ENCODE measurements at places on chromosomes 3 and 15. TPM values are rescaled to one million over a fixed set of nuclear protein-coding genes. Genes with fewer than 3 reads are reported as not detected.

PATL2 gene
- 0.18 TPM for polyA plus RNA-seq

GRCh38 chr15:57797110-57797509 lies 90.6 kb downstream of the POLR2M start:
- H3K27ac ChIP-seq, result no peak overlapping the region
- no peaks in the 10 kb centered on the region for H3K4me1 ChIP-seq
- H3K36me3 ChIP-seq, result no peaks in the 10 kb centered on the region
- H3K4me3 ChIP-seq, result no peak overlapping the region
- DNase-seq, result no peak

DNA sequence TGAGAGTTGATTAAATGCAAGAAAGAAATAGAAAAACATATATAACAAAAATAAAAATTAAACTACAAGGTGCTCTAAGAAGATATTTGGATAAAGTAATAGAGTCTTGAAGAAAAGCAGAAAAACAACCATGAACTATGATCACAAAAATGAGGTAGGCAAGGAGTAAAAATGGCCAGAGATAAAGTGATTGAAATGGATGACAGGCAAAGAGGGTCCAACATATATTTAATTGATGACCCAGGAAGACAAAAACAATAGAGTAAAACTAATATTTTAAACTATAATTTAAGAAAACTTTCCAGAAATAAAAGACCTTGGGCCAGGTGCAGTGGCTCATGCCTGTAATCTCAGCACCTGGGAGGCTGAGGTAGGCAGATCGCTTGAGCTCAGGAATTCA lies 22.1 kb upstream of the WDR49 start:
- H3K27ac ChIP-seq, result no peak overlapping the region
- H3K36me3 ChIP-seq, result no peaks in the 10 kb centered on the region
- H3K4me1 ChIP-seq, result peaks cover 17% of the 10 kb centered on the region
- DNase-seq, result no peak
- no peaks in the 10 kb centered on the region for H3K27me3 ChIP-seq

DNA sequence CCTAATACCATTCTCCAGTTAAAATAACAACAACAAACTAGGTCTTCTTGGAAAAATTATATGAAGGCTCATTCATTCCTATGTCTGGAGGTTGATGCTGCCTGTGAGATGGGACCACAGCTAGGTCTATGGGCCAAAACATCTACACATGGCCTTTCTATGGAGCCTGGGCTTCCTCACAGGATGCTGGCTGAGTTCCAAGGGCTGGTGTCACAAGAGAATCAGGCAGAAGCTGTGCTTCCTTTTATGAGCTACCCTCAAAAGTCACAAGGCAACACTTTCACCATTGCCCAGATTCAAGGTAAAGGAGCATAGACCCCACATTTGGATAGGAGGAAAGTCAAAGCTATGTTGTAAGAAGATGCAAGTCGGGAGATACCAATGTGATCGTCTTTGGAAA lies 4.6 kb upstream of the RTP2 start:
- H3K27ac ChIP-seq, result no peak overlapping the region
- no peak for DNase-seq
- no peak overlapping the region for H3K4me3 ChIP-seq

GRCh38 chr3:66744521-66744920 lies 243.7 kb upstream of the LRIG1 start:
- no peak overlapping the region for H3K4me3 ChIP-seq
- H3K27ac ChIP-seq, result no peak overlapping the region
- DNase-seq, result no peak

DNA sequence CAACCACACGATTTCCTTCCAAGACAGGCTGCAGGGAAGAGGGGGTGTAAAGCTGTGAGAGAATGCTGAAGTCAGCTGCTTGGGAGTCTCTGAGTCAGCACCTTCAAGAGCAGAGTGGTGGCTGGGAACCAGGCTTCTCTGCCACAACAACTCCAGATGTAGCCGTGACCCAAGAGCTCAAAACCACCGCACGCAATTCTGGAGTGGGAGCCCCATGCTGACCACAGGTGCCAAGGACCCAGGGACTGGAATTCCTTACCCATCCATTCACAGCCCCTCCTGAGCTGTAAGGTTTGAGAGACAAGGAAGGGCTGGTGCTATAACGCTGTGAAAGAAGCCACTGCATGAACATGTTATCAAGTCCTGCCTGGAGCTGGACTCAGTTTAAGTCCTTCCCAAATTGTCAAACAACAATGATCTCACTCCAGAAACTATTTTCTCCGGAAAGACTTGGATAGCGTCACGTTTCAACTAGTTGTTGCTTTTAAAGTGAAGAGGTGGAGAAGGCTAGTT lies 61.4 kb downstream of the UMPS start:
- H3K4me1 ChIP-seq, result peaks cover 6% of the 10 kb centered on the region
- no peak overlapping the region for H3K4me3 ChIP-seq
- peaks cover 4% of the 10 kb centered on the region for H3K36me3 ChIP-seq
- H3K27ac ChIP-seq, result no peak overlapping the region
- DNase-seq, result no peak
- no peaks in the 10 kb centered on the region for H3K27me3 ChIP-seq

DNA sequence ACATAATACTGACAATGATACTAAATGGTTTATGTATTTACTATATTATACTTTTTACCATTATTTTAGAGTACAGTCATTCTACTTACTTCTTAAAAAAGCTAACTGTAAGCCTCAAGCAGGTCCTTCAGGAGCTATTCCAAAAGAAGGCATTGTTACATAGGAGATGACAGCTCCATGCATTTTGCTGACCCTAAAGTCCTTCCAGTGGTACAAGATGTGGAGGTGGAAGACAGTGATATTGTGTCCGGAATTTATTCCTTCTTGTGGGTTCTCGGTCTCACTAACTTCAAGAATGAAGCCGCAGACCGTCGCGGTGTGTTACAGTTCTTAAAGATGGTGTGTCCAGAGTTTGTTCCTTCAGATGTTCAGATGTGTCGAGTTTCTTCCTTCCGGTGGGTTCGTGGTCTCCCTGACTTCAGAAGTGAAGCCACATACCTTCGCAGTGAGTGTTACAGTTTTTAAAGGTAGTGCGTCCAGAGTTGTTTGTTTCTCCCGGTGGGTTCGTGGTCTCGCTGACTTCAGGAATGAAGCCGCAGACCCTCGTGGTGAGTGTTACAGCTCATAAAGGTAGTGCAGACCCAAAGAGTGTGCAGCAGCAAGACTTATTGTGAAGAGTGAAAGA lies 20.9 kb downstream of the AVEN start:
- no peaks in the 10 kb centered on the region for H3K4me1 ChIP-seq
- DNase-seq, result no peak
- no peaks in the 10 kb centered on the region for H3K36me3 ChIP-seq
- H3K27ac ChIP-seq, result no peak overlapping the region

MUC20 gene
- polyA plus RNA-seq, result 0.18 TPM

TMF1 gene
- polyA plus RNA-seq, result 2.5 TPM

CCR9 gene
- polyA plus RNA-seq, result not detected

GRCh38 chr3:119236756-119237155 lies 3.9 kb downstream of the B4GALT4 start:
- peaks cover 13% of the 10 kb centered on the region for H3K4me1 ChIP-seq
- H3K27ac ChIP-seq, result no peak overlapping the region
- no peak overlapping the region for H3K4me3 ChIP-seq
- DNase-seq, result no peak

DNA sequence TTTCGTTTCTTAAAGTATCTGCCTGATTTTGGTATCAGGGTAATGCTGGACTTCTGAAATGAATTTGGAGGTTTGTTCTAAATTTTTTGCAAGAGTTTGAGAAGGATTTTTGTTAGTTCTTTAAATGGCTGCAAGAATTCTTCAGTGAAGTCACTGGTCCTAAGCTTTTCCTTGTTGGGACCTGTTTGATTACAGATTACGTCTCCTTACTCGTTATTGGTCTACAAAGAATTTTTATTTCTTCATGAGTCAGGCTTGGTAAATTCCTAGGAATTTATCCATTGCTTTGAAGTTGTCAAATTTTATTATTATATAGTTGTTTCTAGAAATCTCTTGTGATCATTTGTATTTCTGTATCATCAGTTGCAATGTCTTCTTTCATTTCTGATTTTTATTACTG lies 196.0 kb downstream of the DPH6 start:
- no peaks in the 10 kb centered on the region for H3K4me1 ChIP-seq
- no peak for DNase-seq
- H3K27me3 ChIP-seq, result no peaks in the 10 kb centered on the region
- no peak overlapping the region for H3K4me3 ChIP-seq
- H3K36me3 ChIP-seq, result no peaks in the 10 kb centered on the region

DNA sequence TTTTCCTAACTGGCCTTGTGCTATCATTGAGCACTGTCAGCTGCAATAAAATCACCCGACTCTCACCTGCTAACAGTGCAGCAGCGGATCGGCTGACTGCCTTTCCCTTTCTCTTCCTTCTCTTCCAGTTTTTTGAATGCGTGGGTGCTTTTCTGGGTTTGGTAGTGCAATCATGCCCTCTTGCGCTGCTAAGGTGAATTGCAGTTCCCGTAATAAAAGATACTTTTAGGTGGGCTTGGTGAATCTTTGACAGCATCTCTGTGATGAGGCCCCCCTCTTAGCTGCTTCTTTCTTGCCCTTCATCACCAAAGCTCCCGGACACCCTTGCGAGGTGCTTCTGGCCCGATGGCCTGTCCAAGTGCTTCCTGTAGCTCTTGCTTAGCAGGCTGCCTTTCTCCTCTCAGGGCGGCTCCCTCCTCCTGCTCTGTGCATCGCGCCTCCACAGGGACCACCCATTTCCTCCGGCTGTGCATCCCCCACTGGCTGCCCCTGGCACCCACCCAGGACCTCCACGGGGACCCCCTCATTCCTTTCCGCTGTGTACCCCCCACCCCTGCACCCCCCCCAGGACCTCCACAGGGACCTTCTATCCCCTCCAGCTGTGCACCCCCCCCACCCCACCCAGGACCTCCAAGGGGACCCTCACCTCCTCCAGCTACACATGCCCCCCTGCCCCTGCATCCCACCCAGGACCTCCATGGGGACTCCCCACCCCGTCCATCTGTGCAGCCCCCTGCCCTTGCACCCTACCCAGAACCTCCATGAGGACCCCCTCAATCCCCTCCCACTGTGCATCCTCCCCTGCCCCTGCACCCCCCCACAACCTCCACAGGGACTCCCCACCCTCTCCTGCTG lies 50.8 kb upstream of the RPL32 start:
- H3K4me3 ChIP-seq, result no peak overlapping the region
- H3K36me3 ChIP-seq, result no peaks in the 10 kb centered on the region

DNA sequence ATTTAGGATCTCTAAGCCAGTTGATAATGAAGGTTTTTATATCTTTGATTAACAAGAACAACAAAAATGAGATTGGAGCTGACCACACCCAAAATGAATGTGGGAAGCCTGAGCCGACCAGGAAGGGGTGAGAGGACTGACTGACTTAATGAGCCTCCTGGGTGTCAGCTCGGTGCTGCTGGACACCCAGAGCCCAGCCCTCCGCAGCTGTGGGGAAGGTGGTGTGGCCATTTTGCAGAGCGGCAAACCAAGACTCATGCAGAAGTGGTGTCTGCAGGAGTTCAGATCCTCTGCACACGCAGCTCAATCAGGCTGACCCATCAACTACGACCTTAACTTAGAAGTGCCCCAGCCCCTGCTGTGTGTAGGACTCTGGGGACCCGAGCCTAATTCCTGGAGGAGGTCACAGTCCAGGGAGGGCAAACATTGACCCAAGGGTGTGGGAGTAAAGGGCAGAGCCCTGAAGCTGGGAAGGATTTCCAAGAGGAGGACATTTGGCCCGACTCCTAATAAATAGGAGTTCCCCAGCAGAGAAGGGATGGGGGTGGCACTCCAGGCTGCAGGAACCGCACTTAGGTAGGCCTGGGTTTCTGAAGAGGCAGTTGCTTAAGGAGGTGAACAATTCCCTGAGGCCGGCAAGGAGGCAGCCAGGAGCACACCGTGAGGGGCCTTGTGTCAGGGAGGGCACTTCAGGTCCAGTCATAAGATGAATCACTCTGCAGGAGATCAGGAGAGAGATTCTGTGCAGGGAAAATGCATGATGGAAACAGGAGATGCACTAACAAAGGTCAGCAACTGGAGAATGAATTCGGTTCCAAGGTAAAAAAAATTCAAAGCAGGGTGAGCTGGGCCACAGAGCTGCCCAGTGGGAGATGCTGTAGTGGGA lies 197.1 kb upstream of the TPM1 start:
- H3K27ac ChIP-seq, result peak overlapping the region; percentile 19
- DNase-seq, result no peak
- H3K36me3 ChIP-seq, result no peaks in the 10 kb centered on the region
- H3K4me1 ChIP-seq, result peaks cover 32% of the 10 kb centered on the region
- no peaks in the 10 kb centered on the region for H3K27me3 ChIP-seq
- H3K4me3 ChIP-seq, result no peak overlapping the region
